ENCODE measurements at places on chromosomes 2 and 18. TPM values are rescaled to one million over a fixed set of nuclear protein-coding genes. Genes with fewer than 3 reads are reported as not detected.

Gene SERPINB5
- total RNA-seq: not detected

Gene ALPI
- total RNA-seq: not detected

Gene LOXHD1
- total RNA-seq: not detected

Gene NTSR2
- not detected for total RNA-seq

Gene AKAIN1
- not detected for total RNA-seq
